ENCODE measurements at places on chromosomes 4 and X.
A peak's percentile ranks its signal among the peaks of the same experiment; 100 is the strongest.

DNA sequence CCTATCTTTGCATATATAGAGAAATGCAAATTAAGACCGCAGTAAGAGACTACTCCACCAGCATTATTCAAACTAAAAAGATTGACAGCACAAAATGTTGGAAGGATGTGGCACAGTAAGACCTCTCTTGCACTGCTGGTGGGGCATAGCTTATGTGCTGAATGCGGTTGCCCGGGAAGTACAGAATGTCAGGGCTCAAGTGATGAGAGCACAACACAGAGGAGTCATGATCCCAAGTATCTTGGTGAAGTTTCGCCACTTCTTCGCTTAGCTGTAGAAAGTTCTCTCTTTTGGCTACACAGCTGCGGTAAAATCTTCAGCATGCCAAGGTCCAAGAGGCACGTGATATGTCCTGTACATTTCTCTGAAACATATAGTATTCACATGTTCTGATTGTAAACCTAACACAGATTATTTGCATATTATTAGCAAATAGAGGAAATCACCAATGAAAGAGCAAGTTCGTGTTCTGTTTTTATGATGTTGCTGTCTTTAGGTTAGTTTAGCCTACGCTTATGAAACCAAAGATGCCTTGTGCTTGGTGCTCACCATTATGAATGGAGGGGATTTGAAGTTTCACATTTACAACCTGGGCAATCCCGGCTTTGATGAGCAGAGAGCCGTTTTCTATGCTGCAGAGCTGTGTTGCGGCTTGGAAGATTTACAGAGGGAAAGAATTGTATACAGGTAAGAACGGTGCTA lies 55.0 kb downstream of the HTT-AS start:
- DNase-seq: no peak

- DNase-seq: no peak
These were observed 213.1 kb upstream of the FAT1 start for GRCh38 chr4:186936496-186937375.

- DNase-seq: no peak
These were observed 195.7 kb downstream of the GASK1B start for GRCh38 chr4:157977086-157977485.

- DNase-seq: no peak
These were observed 167.9 kb downstream of the SMIM20 start for GRCh38 chr4:26081795-26082498.

DNA sequence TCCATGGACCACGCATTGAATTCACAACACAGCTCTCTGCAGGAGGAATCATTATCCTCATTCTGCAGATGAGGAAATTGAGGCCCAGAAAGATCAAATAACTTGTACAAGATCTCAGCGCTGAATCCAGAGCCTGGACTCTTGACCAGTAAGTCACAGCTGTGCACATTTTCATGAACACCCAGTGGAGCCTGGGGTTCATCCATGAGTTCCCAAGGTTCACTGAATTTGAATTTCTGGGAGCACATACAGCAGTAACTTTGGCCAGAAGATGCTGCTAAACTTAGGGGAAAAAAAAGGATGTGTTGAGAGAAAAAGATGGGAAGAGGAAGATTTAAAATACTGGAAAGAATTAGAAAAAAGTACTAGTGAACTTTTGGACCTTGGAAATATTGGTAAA lies 218.7 kb upstream of the PPARGC1A start:
- DNase-seq: no peak

- no peak for DNase-seq
These were observed 45.9 kb upstream of the PPP3CA start for GRCh38 chr4:101393256-101393655.

DNA sequence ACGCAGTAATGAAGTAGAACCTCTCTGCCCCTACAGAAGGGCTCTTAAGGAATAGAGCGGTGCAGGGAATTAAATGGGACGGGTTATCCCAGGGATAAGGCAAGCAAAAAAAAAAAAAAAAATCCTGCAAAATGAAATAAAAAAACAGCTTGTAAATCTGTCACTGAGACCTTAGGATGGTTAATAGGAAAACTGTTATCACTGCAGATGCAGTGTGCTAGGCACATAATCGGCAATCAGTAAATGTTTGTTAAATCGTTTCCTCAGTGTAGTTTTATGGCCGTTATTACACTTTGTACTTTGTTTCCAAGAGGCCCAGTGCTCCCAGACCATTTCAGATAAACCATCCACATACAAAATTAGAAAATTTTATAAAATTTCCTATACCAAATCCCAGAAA lies 1.0 kb downstream of the HNRNPH2 start:
- DNase-seq: no peak

DNA sequence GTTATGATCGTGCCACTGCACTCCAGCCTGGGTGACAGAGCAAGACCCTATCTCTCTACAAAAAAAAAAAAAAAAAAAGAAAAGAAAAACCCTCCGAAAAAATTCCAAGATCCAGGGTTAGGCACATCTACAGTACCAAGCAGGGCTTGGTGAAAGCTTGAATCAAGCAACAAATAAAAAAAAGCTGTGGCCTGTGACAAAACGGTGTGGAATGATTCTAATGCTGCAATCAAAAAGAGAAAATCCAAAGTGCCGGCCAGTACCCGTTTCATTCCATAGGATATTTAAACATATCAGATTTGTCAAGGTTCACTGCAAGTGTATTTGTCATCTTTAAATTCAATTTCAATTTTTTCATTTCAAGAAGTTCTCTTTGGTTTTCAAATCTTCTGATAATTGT lies 20.5 kb downstream of the RWDD4 start:
- no peak for DNase-seq

DNA sequence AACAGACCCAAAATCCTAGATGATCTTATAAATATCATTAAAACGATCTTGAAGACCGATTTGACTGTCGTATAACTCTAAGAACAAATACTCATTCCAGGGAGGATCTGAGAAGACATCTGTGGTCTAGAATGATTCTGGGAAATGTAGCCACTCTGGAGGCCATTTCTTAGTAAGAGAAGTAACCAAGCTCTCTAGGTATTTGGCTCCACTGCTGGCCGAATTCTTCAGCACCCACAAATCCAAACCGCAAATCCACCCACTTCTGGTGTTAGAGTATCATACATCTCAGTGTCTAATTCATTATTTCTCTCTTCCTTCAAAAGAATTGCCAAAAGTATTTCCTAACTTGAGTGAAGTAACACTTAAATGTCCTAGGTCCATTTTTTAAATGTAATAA lies 23.9 kb downstream of the KLHL5 start:
- no peak for DNase-seq

GRCh38 chr4:26022346-26023202 lies 108.6 kb downstream of the SMIM20 start:
- DNase-seq: no peak

DNA sequence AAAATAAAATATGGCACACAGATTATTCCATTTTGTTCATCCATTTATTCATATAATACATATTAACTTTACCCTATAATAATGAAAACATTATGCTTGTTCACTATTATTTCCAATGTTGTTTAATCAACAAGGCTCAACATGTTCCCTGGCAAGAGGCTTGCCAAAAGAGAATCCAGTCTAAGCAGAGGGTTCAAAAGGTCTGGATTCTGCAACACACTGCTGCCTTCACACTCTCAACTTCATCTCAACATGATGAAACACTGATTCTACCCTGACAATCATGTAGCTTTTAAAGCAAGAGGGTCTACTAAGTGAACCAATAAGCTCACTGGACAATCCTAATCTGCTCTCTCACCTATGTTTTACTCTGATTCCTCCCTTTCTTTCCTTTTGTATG lies 101.1 kb downstream of the MID1 start:
- DNase-seq: no peak

DNA sequence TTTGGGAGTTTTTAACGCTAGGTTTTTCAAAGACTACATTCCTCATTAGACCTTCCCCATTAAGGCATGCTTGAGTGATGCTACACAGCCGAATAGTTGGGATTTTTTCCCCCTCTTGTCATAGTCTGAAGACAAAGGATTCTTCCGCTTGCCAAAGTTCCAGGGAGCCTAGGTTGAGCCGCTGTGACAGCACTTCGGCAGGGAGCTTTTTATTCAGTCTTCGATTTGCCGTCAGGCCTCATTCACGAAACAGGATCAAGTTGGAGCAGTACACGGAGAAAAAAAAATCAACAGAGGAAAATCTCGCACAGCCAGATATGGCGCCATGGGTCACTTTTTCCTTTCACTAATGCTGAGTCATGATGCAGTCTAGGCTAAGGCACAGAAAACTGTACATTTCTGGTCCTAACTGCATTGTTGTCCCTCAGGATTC lies 24.3 kb downstream of the SHROOM3 start:
- no peak for DNase-seq

GRCh38 chrX:30637874-30638815 lies 15.1 kb upstream of the GK start:
- no peak for DNase-seq

GRCh38 chr4:119016636-119017035 lies 119.0 kb upstream of the MYOZ2 start:
- no peak for DNase-seq

GRCh38 chrX:111098874-111099273 lies 2.9 kb downstream of the PAK3 start:
- DNase-seq: peak; percentile 34

GRCh38 chrX:101176439-101176838 lies 43.1 kb upstream of the DRP2 start:
- DNase-seq: no peak

DNA sequence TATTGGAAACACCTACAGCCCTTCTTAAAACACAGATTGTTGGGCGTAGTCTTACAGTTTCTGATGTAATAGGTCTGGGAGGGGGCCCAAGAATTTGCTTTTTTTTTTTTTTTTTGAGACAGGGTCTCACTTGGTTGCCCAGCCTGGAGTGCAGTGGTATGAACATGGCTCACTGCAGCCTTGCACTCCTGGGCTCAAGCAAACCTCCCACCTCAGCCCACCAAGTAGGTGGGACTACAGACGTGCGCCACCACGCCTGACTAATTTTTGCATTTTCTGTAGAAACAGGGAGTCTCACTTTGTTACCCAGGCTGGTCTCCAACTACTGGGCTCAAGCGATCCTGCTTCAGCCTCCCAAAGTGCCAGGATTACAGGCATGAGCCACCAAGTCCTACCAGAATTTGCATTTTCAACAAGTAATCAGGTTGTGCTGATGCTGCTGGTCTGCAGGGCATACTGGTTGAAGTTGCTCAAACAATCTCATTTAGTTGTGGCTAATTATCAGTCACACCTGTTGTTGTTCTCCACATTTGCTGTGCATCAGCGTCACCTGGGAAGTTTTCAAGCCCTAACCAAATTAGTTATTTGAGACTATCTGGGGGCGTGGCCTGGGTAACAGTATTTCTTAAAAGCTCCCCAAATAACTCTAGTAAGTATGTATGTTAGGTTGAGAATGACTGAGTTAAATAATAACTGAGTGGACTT lies 14.0 kb downstream of the TMEM154 start:
- DNase-seq: no peak

GRCh38 chr4:150855981-150856510 lies 159.0 kb downstream of the LRBA start:
- DNase-seq: no peak

GRCh38 chrX:153668423-153669173 lies 5.0 kb downstream of the PNCK start:
- no peak for DNase-seq

Data from posterior cingulate gyrus (tissue), 11 donors.